A673 (cell line): ENCODE measurements at places on chromosomes 16 and 17. TPM values are rescaled to one million over a fixed set of nuclear protein-coding genes. Genes with fewer than 3 reads are reported as not detected.

AXIN1 gene
- 32.7 and 38.2 TPM in 2 replicates for total RNA-seq

DNA sequence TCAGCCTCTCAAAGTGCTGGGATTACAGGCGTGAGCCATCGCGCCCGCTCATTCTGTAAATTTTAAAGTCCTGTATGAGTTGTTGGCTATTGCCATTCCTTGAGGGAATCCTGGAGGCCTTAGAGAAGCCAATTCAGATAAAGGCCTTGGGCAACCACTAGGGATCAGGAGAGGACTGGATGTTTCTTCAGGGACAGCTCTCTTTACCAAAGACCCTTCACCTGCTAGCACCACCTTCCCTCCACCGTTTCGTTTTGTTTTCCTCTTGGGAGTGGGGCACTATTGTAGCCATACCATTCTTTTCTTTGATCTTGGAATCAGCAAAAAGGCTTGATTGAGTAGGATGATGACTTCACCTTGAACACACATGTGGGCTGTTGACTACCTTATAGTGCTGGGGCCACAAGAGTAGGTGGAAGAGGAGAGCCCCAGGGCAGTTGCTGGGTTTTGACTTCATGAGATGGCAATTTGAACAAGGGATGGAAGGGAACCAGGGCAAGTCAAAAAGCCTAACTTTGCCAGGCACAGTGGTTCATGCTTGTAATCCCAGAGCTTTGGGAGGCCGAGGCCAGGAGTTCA is 7.0 kb upstream of the ANKRD40CL start:
- no peaks in the 10 kb centered on the region for H3K27me3 ChIP-seq
- no peak overlapping the region for H3K4me3 ChIP-seq
- no peak overlapping the region for H3K27ac ChIP-seq

DNA sequence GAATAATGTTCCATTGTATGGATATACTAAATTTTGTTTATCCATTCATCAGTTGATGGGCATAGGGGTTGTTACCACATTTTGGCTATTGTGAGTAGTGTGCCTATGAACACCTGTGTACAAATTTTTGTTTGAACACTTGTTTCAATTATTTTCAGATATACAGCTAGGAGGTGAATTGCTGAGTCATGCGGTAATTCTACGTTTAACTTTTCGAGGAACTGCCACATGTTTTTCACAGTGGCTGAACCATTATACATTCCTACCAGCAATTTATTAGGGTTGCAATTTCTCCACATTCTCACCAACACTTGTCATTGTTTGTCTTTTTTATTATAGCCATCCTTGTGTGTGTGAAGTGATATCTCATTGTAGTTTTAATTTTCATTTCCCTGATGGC is 75.6 kb downstream of the AKAP1 start:
- no peaks in the 10 kb centered on the region for H3K27me3 ChIP-seq
- no peak for DNase-seq
- no peaks in the 10 kb centered on the region for H3K36me3 ChIP-seq
- H3K4me3 ChIP-seq, result no peak overlapping the region
- no peaks in the 10 kb centered on the region for H3K4me1 ChIP-seq

DNA sequence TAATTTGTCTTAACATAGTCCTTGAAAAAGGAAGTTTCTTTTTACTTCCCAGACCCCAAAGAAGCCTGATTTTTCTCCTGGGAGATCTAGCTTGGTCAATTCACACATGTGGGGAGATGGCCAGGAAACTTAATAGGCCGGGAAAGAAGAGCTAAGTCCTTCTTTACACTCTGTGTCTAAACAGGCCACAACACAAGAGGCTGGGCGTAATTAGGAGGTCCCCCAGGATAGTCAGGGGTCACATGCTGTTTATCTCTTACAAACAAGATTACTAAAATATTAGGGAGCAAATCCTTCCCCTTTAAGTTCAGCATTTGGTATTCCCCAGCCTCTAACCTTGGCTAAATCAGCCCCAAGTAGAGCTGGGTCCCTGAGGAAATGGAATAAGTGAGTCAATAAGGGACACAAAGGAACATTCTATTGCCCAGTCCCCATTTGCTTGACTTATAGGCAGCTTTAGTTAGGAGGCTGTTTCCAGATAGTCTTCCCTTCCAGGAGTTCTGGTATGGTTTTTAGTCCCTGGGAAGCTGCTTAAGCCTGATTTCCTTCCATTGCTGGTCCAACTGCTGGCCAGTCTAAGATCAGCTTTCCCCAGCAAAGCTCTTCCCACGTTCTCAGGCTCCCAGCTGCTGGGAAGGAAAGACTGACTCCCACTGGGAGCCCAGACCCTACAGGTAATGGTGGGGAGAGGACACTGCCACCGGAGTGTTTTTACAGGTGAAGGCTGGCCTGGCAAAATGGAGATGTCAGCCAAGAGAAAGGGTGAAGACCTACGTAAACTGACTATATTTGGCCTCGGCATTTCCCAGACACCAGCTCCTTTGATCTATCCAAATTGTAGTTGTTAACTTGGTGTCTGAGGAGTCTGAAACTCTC is 14.1 kb upstream of the HOXB9 start:
- no peak overlapping the region for H3K27ac ChIP-seq
- H3K4me3 ChIP-seq, result no peak overlapping the region
- no peaks in the 10 kb centered on the region for H3K4me1 ChIP-seq
- H3K27me3 ChIP-seq, result peaks cover 22% of the 10 kb centered on the region

- no peaks in the 10 kb centered on the region for H3K4me1 ChIP-seq
- H3K27ac ChIP-seq, result no peak overlapping the region
- H3K27me3 ChIP-seq, result no peaks in the 10 kb centered on the region
- H3K4me3 ChIP-seq, result no peak overlapping the region
- H3K36me3 ChIP-seq, result no peaks in the 10 kb centered on the region
Measured at GRCh38 chr17:35875072-35875799, 4.9 kb downstream of the CCL5 start.

- H3K4me1 ChIP-seq, result no peaks in the 10 kb centered on the region
- no peaks in the 10 kb centered on the region for H3K27me3 ChIP-seq
- no peaks in the 10 kb centered on the region for H3K36me3 ChIP-seq
- DNase-seq, result no peak
- H3K27ac ChIP-seq, result no peak overlapping the region
Measured at GRCh38 chr17:20141198-20141972, 132.2 kb downstream of the SPECC1 start.

DNA sequence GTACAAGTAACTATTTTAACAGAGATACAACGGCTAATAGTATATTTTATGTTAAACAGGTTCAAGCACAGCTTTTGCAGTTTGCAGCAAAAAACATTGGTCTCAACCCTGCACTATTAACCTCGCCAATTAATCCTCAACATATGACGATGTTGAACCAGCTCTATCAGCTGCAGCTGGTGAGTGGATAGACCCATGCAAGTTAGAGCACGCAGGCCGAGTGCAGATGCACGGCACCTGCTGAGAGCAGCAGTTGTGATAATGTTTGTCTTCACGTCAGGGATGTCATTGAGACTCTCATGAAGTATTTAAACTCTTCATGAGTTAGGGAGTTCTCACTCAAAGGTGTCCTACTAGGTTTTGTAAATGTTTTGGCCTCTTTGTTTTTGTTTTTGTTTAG is 45.6 kb downstream of the TMC6 start:
- no peak for DNase-seq
- H3K27ac ChIP-seq, result no peak overlapping the region
- H3K4me1 ChIP-seq, result no peaks in the 10 kb centered on the region
- no peak overlapping the region for H3K4me3 ChIP-seq
- H3K27me3 ChIP-seq, result no peaks in the 10 kb centered on the region
- H3K36me3 ChIP-seq, result peaks cover 30% of the 10 kb centered on the region

MT1F gene
- total RNA-seq, result 7.7 and 26.9 TPM in 2 replicates

GRCh38 chr17:35801583-35802224 is 6.3 kb upstream of the MMP28 start:
- no peaks in the 10 kb centered on the region for H3K27me3 ChIP-seq
- H3K4me1 ChIP-seq, result no peaks in the 10 kb centered on the region
- no peak overlapping the region for H3K4me3 ChIP-seq

TBX21 gene
- not detected in 2 replicates for total RNA-seq

NACA2 gene
- total RNA-seq, result 0.42 TPM in 1 of 2 replicates, not detected in the other

DNAH3 gene
- total RNA-seq, result 0.02 TPM in 1 of 2 replicates, not detected in the other

GRCh38 chr17:61312406-61313295 is 87.0 kb upstream of the TBX2 start:
- no peaks in the 10 kb centered on the region for H3K36me3 ChIP-seq
- no peak overlapping the region for H3K4me3 ChIP-seq
- no peaks in the 10 kb centered on the region for H3K4me1 ChIP-seq
- no peaks in the 10 kb centered on the region for H3K27me3 ChIP-seq
- no peak overlapping the region for H3K27ac ChIP-seq

DNA sequence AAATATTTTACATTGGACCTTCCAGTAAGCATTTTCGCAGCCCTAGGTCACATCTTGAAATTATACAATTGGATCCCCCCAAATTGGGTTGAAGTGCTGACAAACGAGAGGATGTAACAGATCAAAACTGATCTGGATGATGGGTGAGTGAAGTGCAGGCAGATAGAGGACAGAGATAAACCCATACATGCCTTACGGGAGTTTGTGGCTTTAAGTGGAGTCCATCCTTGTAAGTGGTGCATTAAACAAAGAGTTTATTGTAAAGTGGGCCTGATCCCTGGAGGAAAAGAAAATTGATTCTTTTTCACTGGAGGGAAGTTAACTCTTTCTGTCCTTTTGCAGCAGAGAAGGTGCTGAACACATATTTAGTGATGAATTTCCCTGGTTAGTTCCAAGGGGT is 39.0 kb upstream of the KCNJ2 start:
- no peak for DNase-seq
- H3K4me1 ChIP-seq, result no peaks in the 10 kb centered on the region
- H3K27ac ChIP-seq, result no peak overlapping the region
- no peaks in the 10 kb centered on the region for H3K36me3 ChIP-seq
- no peaks in the 10 kb centered on the region for H3K27me3 ChIP-seq

DNA sequence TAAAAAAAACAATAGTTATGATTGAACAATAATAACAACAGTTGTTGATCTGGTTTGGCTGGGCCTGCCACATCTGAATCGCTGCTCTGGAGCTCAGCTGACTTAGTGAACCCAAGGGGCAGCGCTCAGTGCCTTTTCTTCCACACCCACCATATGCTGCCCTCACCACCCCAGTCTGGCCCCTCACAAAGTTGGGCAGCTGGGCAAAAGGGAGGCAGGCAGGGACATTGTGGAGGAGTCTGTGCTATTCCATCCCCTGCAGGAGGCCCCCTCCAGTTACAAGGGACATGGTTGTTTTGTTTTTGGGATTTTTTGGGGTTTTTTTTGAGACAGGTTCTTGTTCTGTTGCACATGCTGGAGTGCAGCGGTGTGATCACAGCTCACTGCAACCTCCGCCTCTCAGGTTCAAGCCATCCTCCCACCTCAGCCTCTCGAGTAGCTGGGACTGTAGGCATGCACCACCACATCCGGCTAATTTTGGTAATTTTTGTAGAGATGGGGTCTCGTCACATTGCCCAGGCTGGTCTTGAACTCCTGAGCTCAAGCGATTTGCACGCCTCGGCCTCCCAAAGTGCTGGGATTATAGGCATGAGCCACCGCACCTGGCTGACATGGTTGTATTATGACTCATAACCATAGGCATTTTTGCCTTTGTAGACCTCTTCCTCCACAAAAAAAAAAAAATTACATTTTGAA is 8.6 kb upstream of the PECAM1 start:
- H3K36me3 ChIP-seq, result no peaks in the 10 kb centered on the region
- H3K4me3 ChIP-seq, result no peak overlapping the region
- H3K4me1 ChIP-seq, result no peaks in the 10 kb centered on the region
- no peaks in the 10 kb centered on the region for H3K27me3 ChIP-seq
- no peak overlapping the region for H3K27ac ChIP-seq

DNA sequence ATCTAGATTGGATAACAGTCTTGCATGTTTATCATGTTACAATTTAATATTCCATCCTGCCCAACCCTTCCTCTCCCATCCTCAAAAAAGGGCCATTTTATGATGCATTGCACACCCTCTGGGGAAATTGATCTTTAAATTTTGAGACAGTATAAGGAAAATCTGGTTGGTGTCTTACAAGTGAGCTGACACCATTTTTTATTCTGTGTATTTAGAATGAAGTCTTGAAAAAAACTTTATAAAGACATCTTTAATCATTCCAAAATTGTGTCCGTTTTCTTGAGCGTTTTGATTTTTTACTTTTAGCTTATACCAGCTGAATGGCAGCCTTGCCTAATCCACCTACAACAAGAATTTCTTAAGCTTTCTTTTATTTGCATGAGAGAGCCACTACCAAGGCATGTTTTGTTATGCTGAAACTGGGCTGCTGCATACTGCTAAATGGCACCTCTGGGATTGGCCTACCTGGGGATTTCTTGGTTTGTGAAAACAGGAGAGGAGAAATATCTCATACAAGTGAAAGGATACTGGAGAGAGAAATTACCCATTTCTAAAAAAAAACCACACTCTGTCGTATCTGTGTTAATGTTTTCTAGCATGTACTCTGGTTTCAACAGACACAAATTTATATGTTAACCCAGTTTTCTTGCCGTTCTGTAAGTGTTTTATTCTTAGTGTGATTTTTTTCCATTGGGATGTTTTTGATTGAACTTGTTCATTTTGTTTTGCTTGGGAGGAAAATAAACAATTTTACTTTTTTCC is 52.2 kb downstream of the TUBD1 start:
- H3K36me3 ChIP-seq, result peaks cover 13% of the 10 kb centered on the region
- H3K4me3 ChIP-seq, result peak overlapping the region; percentile 55
- H3K4me1 ChIP-seq, result peaks cover 23% of the 10 kb centered on the region
- no peaks in the 10 kb centered on the region for H3K27me3 ChIP-seq
- DNase-seq, result no peak

- peaks cover 5% of the 10 kb centered on the region for H3K4me1 ChIP-seq
- no peaks in the 10 kb centered on the region for H3K36me3 ChIP-seq
- DNase-seq, result no peak
- H3K27ac ChIP-seq, result no peak overlapping the region
- no peak overlapping the region for H3K4me3 ChIP-seq
Measured at GRCh38 chr16:27108051-27108770, 41.5 kb downstream of the C16orf82 start.

DNA sequence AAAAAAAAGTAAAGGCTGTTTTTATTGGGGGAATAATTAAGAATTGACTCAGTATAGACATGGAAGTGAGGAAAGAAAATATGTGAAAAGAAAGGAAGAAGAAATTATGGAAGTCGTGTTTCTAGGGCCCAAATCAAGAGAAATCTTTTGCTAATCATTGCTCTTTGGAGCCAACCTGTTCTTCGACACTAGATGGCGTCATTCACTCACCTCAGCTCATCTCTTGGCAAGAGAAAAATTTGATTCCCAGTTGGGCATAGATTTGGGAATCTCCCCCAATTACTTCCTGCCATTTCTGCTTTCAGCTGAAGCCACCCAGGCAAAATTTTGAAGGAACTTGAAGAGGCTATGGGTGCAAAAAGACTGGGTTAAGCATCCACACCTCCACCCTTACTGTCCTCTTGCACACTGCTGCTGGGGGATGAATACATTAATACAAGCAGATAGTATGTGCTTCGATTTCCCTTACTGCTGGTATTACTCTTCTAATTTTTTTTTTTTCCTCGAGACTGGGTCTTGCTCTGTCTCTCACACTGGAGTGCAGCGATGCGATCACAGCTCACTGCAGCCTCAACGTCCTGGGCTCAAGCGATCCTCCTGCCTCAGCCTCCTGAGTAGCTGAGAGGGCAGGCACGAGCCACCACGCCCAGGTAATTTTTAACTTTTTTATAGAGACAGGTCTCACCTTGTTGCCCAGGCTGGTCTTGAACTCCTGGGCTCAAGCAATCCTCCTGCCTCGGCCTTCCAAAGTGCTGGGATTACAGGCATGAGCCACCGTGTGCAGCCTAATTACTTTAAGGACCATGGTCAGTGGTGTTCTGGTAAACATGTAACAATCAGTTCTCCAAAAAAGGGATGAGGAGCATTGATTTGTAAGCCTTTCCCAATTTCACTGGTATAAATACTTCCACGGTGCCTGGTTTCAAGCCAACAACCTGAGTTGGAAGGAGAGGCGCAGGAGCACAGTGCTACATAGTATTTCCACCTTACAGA is 13.5 kb downstream of the PSMD7 start:
- H3K27me3 ChIP-seq, result no peaks in the 10 kb centered on the region
- H3K36me3 ChIP-seq, result peaks cover 21% of the 10 kb centered on the region
- H3K27ac ChIP-seq, result no peak overlapping the region
- DNase-seq, result peak; percentile 73
- no peak overlapping the region for H3K4me3 ChIP-seq
